Spinal cord (tissue), 10 donors: ENCODE measurements at places on chromosomes 2 and 18.

DNA sequence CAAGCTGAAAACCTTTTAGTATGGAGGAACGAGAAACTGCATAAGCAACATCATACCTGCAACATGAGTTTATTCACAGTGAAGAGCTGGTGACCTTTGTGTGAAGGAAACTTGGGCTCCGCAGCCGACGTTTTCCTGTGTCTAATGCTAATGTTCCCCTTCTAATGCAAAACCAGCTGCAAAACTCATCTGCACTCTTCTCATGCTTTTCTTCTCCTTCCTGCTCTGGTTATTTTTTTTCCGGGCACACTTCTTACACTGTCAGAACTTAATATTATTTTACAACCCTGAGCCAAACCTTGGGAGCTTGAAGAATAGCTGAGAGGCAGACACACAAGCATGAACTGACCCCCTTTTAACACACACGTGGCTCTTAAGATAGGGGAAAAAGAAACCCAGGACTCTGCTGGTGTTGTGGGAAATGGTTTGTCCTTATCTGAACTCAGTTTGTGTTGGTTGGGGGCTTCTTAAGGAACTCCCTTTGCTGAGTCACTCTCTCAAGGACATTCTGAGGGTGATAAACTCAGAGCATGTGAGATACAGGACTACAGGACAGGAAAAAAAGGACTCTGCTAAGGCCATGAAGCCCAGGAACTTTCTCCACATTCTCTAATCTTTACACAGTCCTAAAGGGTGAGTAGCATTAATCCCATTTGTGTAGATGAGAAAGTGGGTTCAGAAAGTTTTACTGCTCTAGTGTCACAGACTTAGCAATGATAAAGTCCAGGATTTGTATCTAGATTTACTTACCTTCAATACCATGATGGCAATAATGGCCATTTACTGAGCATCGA lies 439.3 kb upstream of the TRIB2 start:
- peak; percentile 11 for DNase-seq

GRCh38 chr2:71452565-71452964 lies 796 bp upstream of the DYSF start:
- DNase-seq, result no peak

DNA sequence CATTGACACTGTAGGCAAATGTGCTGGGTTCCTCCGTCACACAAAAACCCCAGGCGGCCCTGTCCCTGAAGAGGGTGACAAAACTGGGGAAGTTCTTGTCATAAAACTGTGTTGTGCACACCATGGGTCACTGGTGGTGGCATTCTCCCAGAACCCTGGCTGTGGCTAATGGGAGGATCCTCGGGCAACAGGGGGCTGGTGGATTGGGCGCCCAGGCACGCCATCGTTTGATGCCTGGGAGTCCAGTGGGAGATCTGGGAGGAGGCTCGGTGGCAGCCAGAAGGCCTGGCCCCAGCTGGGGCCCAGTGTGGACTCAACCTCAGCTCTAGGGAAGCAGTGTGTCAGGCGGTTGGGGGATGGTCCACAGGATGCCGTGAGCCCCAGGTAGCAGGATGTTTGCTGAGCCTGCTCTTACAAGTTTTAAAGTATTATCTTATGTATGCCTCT lies 140.7 kb downstream of the ACOXL start:
- no peak for DNase-seq

DNA sequence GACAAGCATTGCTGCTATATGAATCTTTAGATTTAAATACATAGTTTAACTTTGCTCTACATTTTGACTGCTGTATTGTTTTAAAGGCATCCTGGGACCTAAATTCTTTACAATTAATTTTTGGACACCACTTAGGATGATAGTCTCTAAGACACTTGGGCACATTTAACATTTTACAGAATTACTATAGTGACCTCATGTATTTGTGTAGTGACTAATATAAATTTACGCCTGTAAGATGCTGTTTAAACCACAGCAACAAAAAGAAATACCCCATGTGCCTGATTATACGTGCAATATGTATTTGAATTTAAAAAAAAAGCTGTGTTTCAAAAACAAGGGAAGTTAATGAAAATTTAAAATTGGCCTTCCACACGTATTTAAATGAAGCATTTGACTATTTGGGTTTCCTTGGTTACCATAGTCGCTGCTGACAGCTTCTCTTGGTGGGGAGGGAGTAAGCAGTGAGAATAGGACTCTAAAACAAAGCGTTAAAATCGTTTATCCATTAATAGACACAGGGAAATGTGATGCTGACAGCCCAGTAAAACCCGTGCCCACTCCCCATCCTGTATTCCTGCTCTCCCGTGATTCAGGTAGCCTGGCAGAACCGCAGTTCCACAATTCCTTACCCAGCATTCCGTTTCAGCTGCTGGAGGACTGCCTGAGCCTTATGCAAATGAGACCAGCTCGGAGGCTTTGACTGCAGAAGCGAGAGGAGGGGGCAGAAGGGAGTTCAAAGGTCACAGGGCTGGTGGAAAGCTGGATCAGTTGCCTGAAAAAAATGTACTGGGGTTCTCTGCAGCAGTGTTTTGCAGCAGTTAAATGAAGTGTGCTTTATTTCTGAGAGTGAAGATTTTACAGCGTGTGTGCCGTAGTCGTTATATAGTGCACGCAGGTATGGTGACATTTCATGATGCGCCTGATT lies 104.3 kb downstream of the CSRNP3 start:
- DNase-seq, result peak; percentile 97

DNA sequence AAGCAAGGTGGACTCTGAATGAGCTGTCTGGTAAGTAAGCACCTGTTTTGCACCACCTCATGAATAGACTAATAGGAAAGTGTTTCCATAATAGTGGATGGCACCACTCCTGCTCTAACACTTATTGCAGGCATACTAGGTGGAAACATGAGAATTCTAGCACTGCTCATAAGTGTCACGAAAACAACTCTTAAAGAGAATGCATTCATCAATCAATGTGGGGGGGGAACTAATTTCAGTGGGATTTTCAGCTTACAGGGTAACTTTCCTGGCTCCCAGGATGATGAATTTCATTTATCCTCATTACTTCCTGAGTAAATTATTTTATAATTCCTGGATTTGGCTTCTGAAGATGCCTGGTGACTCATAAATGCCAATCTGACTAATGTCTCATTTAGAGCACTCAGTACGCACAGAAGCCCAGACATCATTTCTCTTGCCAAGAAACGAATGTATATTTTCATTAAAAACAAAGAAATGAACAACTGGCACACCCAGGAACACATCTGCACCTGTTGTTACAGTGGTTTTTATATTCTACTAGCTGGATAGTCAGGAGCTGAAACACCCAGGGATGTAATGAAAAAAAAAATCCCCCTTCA lies 129.6 kb downstream of the PID1 start:
- DNase-seq, result no peak

DNA sequence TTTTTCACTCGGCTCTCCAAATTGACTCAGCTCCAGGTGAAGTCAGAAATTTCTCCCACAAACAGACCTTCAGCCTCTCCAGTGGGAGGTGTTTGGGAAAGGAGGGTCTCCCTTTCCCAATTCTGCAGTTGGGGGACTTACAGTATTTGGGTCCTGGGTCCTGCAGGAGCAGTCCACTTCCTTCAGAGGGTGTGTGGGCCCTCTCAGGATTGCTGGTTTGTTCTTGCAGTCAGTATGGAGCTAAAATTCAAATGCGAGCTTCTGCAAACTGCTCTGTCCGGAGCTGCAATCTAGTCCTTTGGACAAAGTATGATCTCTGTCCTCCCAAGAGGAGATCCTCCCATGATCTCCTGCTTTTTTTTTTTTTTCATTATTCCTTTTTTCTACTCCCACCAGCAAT lies 87.9 kb upstream of the MSTN start:
- no peak for DNase-seq

DNA sequence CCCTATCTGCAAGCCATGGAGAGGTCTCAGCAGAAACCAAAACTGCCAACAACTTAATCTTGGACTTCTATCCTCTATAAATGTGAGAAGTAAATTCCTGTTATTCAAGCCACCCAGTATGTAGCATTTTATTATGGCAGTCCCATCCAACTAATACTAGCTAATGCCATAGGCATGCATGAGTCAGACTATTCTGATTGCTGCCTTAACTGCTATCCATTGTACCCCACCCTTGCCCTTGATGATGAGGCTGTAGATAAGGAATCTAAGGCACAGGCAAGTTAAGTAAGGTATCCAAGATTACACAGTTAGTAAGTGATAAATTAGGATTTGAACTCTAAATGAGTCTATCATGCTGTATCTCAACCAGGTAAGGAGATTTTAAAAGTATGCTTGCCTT lies 223.0 kb downstream of the UBE2E3 start:
- no peak for DNase-seq

GRCh38 chr2:196336715-196337114 lies 165.3 kb upstream of the STK17B start:
- DNase-seq, result no peak

- DNase-seq, result peak; percentile 42
These were observed 80.2 kb downstream of the CDH20 start for GRCh38 chr18:61413396-61413795.

GRCh38 chr2:95343429-95344214 lies 46.5 kb downstream of the KCNIP3 start:
- no peak for DNase-seq

- no peak for DNase-seq
These were observed 68.5 kb downstream of the AGPS start for GRCh38 chr2:177460973-177461585.

DNA sequence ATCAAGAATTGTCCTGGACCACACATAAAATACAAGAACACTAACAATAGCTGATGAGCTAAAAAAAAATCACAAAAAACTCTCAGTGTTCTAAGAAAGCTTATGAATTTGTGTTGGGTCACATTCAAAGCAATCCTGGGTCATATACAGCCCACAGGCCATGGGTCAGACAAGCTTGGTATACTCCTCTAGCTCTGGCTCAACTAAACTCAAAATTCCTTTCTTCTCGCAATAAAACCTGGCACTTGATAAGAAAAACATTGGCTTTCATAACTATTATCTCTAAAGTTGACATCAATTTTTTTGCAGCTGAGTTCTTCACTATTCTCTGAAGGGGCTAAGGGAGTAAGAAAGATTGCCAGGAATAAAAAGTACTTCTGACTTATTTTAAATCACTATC lies 38.3 kb downstream of the FBXO48 start:
- DNase-seq, result no peak

DNA sequence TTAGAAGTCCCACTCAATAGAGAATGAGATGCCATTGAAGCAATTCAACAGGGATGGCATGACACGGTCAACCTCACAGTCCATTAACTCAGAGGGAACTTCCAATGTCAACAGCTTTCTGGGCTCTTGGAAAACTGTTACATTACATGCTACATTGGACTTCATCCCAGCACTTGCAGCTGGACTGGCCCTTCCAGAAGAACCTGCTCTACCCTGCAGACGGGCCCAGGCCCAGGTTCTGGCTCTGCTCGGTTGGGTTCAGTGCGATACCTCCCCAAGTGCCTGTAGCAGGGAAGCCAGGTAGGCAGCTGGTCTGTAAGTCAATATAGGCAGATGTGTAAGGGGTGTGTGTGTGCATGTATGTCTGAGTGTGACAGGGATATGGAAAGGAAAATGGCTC lies 12.9 kb downstream of the LAMA1 start:
- DNase-seq, result no peak

- DNase-seq, result peak; percentile 11
These were observed 18.2 kb upstream of the DAW1 start for GRCh38 chr2:227853204-227853629.

DNA sequence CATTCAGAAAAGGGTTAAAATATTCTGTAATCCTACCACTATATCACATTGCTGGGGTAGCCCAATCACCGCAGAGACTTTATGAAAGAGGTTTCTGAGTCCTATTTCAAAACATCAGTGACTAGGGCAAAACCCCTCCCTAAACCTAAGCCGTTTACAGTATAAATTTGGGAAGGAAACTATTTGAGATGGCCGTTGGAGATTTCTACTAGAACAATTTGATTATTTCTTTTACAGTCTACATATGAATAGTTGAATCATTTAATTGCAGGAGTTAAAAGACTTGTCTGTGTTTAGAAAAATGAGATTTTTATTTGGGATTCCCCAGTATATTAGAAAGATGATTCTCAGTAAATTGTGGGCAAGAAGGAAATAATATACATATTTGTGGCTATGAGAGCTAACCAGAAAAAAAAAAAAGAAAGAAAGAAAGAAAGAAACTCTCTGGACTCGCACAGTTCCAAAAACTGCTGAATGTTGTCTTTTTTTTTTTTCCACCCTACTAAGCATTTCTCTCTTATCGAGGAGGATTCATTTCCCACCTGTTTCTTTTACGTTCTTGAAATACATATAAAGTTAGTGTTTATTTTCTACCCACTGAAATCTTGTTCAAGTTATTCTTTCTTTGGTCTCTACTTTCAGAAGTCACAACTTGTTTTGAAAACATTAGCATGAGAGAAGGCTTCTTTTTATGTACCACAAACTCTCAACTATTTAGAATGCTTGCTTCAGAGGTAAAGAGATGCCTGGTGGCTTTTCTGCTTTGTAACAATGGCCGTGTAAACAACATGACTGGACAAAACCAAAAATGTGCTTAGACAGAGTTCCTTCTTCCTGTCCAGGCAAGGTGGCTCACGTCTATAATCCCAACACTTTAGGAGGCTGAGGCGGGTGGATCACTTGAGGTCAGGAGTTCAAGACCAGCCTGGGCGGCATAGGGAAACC lies 65.9 kb downstream of the BCL2 start:
- no peak for DNase-seq

DNA sequence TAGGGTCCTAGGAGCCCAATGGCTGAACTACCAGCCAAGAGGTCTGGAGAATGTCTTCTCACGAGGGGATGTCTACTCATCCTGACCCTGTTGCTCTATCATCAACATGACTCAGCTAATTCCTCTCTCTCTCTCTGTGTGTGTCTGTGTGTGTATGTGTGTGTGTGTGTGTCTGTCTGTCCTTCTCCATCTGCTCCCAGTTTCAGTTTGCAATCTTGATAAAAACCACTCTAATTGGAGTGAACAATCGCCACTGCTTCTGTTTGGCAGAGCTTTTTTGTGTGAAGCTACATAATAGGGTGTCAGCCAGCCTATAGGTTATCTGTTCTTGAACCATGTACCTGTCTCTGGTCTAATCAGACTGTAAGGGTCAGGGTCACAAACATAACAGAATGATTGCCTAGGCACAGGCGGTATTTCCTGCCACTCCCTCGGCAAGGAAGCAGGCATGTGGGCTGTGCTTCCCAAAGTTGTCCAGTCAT lies 219.8 kb downstream of the SH3BP4 start:
- no peak for DNase-seq

GRCh38 chr2:26877276-26877675 lies 29.3 kb downstream of the DPYSL5 start:
- no peak for DNase-seq

GRCh38 chr2:40302751-40303325 lies 149.1 kb downstream of the SLC8A1 start:
- DNase-seq, result no peak

GRCh38 chr2:216424274-216424673 lies 12.0 kb downstream of the SMARCAL1 start:
- no peak for DNase-seq

- DNase-seq, result no peak
These were observed 23.8 kb upstream of the CABYR start for GRCh38 chr18:24114924-24115549.

GRCh38 chr2:171320731-171321130 lies 113.1 kb downstream of the METTL8 start:
- DNase-seq, result no peak

GRCh38 chr2:232504438-232504837 lies 15.8 kb upstream of the PRSS56 start:
- DNase-seq, result no peak

- no peak for DNase-seq
These were observed 357.6 kb downstream of the RAD51AP2 start for GRCh38 chr2:17160594-17160993.

- DNase-seq, result no peak
These were observed 27.3 kb upstream of the ITGB6 start for GRCh38 chr2:160227293-160227915.
